Hypothalamus (tissue), 51 donors: ENCODE measurements at places on chromosomes 5 and 9.

DNA sequence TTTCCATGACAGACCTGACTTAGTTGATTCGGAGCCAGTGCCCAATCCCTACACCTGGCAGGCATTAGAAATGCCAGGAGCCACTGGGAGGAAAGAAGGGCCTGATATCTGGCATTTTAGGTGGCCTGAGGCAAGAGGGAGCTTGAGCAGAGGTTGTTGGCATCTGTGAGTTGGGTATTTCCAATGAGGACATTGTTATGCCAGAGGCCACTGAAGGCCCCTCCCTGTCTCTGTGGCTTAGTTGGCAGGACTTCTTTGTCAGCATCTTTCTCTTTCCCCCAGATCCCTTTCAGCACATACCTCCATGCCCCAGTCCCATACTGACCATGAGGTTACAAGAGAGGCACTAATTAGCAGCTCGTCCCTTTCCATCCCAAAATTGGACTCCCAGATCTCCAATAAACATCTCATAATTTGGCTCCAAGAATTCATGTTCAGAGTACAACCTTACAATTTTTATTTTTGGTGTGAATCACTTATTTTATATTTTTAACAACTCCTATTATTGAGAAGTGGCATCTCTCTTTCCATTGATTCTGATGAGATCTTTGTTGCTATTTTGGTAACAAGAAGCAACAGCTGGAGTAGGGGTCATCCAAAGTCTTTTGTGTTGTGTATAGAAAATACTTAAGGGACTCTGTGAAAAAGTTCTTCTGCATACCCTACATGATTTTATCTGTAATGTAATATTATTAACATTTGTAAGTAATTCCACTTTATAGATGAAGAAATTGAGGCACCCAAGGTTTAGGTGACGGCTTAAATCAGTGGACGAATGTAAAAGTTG is 68.6 kb upstream of the MAP3K1 start:
- no peak for DNase-seq

GRCh38 chr5:78644741-78645300 is 3.8 kb downstream of the LHFPL2 start:
- DNase-seq: no peak

DNA sequence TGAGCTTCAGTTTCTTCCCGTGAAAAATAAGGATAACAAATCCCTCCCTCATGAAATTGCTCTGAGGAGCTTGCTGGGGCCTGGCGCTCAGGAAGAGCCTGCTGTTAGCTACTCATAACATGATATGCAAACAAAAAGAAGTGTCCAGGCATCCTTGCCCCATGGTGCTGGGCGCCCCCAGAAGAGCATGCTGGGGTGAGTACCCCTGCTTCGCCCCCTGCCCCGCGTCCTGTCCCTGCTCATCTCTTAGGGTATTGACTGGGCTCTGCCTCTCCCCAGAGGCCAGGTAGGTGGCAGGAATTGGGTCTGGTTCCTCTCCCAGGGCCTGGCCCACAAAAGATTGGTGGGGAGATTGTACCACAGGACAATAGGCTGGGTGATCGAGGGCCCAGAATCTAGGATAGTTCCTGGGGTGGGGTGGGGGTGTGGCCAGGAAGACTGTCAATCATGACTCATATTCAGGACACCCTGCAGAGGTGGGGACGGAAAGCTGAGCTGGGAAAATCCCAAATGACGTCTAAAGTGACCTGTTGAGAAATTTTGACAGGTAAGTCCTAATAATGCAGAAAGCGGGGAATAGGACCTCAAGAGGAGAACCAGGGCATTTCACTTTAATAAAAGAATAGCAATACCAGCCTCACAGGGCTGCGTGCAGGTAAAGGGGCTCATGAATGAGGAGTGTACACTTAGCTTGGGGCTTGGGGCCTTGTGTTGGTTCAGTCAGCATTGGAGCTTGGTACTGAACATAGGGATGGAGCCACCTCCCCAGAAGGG is 8.9 kb downstream of the PITX1 start:
- no peak for DNase-seq

- DNase-seq: no peak
Measured at GRCh38 chr9:126617823-126618165, 4.1 kb downstream of the LMX1B start.

GRCh38 chr9:68678430-68678829 is 26.6 kb upstream of the PIP5K1B start:
- DNase-seq: no peak

DNA sequence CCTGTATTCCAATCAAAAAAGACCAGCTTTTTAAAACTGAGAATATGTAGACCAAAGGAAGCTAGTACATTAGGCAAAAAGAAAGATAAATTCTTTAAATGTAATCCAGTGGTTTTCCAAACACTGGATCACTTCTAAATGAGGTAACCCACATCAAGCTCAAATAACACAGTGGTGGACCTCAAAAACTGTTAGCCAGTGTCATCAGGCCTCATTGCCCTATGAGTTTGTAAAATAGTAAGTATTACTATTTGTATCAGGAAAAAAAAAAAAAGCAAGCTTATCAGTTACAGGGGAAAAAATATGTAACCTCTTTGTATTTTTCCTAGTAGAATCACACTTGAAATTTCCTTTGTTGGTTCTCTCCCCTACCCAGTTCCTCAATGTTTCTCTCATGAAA is 6.7 kb downstream of the MTX3 start:
- DNase-seq: no peak

DNA sequence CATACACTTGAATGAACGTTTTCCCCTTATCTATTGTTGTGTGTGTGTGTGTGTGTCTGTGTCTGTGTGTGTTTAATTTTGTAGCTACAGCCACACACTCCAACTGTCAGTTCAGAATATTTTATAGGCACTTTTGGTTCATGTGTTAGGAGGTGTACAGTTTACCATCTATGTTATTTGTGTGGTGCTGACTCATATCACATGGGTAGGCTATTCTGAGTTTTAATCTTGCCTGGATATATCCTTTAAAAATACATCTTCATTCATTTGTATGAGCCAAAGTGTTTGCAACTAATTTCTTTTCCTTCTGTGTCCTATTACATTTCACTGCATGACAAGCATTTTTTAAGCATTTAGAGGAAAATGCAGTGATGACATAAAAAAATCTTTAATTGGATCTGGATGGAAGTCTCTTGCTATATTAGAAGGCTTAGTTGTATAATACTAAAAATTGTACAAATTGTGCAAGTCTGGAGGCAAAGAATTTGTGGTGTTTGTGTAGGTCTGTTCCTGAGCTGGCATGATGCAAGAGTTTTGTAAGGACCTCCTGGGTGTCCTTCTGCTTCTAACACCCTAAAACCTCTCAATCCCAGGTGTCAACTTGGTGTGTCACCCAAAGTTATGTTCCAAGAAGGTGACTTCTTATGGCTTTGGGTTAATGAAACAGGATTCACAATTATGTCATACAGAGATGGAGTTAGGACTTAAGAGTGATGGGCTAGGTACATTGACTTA is 52.4 kb upstream of the HMHB1 start:
- no peak for DNase-seq

DNA sequence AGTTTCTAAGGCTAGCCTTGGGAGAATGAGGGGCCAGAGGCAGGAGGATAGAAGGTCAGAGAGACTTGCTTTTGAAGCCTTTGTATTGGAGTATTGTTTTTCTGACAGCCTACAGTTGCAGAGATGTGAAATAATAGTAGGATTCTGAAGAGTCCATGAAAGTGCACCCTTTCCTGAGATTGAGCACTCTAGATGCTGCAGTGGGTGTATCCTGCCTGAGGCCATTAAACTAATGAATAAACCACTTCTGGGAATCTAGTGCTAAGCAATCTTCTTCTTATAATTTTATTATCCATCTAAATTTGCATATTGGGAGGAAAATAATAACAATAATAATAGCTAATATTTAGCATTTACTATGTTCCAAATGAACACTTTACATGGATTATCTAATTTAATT is 19.3 kb upstream of the NNT start:
- no peak for DNase-seq

GRCh38 chr9:115717298-115717697 is 436.3 kb upstream of the PAPPA start:
- DNase-seq: no peak

GRCh38 chr5:96198356-96199058 is 234.5 kb downstream of the PCSK1 start:
- no peak for DNase-seq

DNA sequence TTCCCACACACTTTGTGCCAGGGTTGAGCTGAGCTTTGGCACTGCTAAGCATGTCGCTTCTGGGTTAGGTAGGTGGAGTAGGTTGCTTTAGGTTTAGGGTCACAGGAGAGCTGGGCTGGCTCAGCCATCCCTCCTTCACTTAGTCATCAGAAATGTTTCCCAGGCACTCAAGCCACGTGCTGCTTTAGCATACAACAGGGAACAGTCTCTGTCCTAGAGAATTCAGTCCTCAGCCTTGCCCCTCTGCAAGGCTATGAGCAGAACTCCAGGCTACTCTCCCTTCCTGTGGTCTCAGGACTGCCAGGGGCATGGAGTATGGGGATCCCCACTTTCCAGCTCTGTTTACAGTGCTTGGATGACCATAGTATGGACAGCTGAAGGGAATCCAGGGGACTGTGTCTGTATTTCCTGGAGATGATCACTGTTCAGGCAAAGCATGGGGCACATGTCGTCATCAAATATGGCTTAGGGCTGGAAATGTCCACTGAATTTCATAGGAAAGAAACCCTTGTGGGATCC is 7.5 kb upstream of the ANKRD33B start:
- DNase-seq: no peak

DNA sequence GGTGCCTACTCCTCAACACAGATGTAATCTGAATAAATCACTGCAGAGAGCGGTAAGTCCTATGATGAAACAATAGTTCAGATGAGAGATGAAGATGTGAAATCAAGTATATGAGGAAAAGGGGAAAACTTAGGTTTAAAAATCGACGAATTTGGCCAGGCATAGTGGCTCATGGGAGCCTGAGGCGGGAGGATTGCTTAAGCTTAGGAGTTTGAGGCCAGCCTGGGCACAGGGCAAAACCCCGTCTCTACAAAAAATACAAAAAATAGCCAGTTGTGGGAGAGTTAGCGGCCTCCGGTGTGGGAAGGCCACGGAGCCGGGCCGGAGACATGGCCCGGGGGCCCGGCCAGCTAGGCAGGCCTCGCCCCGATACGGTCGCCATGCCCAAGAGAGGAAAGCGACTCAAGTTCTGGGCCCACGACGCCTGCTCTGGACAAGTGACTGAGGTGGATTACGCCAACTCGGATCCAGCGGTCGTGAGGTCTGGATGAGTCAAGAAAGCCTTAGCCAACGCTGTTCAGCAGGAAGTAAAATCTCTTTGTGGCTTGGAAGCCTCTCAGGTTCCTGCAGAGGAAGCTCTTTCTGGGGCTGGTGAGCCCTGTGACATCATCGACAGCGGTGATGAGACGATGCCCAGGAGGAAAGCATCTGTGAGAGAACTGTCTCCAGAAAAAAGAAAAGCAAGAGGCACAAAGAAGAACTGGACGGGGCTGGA is 62.8 kb upstream of the SUB1 start:
- DNase-seq: no peak

- peak; percentile 13 for DNase-seq
Measured at GRCh38 chr5:8383616-8384015, 514.7 kb downstream of the MTRR start.

GRCh38 chr9:98794802-98795201 is 1.6 kb downstream of the ANKS6 start:
- no peak for DNase-seq

DNA sequence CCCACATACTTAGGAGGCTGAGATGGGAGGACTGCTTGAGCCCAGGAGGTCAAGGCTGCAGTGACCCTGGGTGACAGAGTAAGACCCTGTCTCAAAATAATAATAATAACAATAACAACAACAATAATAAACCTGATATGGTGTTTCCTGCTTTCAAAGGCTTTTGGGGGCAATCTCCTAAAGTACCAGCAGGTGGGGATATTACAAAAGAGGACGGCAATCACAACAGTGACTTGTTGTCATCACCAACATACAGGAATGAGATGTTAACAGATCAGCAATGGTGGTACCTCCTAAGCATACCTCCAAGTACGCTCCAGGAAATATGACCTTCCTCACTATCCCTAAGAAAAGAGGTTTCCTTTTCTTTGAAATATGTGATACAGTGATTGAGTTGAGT is 91.1 kb upstream of the RNF180 start:
- no peak for DNase-seq

- DNase-seq: no peak
Measured at GRCh38 chr5:55699041-55699688, 13.0 kb downstream of the SLC38A9 start.

DNA sequence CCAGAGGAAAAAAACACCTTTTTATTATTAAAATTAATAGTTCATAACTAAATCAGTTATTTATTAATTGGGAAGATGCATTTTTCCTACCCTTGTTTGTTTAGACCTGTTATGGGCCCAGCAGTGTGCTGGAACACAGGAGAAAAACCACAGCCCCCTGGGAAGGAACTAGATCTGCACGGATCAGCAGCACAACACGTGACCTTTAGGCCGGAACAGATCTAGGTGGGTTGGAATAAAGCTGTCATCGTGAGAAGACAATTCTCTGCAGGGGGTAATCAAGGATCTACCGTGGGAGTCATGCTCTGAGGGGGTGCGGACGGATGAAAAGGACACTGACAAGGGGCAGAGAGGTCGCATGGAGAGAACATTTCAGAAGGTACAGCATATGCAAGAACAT is 95.8 kb upstream of the SPATA31C2 start:
- no peak for DNase-seq
